ENCODE measurements at places on chromosomes 11 and 22. TPM values are rescaled to one million over a fixed set of nuclear protein-coding genes. Genes with fewer than 3 reads are reported as not detected.

DNA sequence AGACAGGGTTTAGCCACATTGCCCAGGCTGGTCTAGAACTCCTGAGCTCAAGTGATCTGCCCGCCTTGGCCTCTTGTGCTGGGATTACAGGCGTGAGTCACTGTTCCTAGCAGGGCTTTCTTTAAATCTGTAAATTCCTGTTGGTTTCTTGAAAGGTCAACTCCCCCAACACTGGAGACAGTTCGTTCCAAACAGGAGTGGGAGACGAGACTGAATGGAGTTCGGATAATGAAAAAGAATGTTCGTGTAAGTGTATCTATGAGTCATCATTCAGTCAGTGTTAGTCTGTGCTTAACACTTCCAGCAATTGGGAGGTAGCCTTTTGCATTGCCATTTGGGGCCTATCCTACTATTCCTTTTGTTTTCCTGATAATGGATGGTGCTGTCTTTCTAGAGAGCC, 10.0 kb upstream of the BACE1-AS start:
- DNase-seq, result no peak

The MIOX gene
- 1.2 TPM for total RNA-seq

The PNPLA5 gene
- not detected for total RNA-seq

- DNase-seq, result no peak
Observed at GRCh38 chr11:34613552-34614056, 7.3 kb upstream of the EHF start.

The SWAP70 gene
- 14.9 TPM for total RNA-seq

The VSIG2 gene
- 0.80 TPM for total RNA-seq

DNA sequence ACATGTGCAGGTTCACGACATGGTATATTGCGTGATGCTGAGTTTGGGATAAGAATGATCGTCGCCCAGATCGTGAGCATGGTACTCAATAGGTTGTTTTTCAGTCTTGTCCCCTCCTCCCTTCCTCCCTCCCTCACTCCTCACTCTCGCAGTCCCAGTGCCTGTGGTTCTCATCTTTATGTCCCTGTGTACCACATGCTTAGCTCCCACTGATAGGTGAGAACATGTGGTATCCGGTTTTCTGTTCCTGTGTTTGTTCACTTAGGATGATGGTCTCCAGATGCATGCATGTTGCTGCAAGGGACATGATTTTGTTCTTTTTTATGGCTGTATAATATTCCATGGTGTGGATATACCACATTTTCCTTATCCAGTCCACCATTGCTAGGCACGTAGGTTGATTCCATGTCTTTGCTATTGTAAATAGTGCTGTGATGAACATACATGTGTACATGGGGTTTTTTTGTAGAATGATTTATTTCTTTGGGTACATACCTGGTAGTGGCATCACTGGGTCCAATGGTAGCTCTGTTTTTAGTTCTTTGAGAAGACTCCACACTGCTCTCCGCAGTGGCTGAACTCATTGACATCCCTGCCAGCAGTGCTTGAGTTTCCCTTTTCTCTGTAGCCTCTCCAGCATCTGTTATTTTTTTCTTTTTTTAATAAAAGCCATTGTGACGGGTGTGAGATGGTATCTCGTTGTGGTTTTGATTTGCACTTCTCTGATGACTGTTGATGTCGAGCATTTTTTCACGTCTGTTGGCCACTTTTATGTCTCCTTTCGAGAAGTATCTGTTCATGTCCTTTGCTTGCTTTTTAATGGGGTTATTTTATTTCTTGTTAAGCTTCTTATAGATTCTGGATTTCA, 16.4 kb downstream of the ZBED4 start:
- DNase-seq, result no peak

- no peak for DNase-seq
Observed at GRCh38 chr22:19686946-19687345, 27.4 kb upstream of the SEPTIN5 start.

The MAJIN gene
- total RNA-seq, result not detected

The DAGLA gene
- 3.9 TPM for total RNA-seq

DNA sequence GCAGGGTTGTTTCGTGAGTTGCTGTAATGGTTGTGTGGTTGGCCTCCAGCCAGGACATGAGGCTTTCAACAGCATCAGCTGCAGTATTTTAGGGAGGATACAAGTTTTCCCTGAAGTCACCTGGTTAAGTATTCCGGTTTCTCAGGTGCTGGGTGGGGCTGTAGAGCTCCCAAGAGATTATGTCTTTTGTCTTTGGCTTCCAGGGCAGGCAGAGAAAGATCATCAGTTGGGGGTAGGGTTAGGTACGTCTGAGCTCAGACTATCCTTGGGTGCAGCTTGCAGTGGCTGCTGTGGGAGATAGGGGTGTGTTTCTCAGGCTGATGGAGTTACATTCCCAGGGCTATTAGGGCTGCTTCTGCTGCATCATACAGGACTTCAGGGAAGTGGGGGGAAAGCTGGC, 47.5 kb upstream of the MRGPRX1 start:
- DNase-seq, result no peak

GRCh38 chr11:64911689-64912088, 5.3 kb downstream of the ATG2A start:
- no peak for DNase-seq

The KCNK4 gene
- total RNA-seq, result not detected

DNA sequence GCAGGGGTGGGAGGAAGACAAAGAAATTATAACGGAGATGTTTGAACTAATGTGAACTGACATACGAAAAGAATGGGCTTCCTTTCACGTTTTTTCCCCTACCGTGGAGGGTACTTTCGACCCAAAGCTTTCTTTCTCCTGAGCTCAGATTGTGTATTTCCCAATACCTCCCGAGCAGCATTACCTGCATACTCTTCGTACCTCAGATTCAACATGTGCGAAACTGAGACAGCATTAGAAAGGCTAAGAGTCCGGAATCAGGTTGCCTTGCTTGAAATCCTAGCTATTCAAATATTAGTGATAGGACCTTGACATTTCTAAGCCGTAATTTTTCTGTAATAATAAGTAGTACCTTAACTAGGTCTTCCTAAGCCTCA, 778 bp upstream of the PAK1 start:
- DNase-seq, result no peak

DNA sequence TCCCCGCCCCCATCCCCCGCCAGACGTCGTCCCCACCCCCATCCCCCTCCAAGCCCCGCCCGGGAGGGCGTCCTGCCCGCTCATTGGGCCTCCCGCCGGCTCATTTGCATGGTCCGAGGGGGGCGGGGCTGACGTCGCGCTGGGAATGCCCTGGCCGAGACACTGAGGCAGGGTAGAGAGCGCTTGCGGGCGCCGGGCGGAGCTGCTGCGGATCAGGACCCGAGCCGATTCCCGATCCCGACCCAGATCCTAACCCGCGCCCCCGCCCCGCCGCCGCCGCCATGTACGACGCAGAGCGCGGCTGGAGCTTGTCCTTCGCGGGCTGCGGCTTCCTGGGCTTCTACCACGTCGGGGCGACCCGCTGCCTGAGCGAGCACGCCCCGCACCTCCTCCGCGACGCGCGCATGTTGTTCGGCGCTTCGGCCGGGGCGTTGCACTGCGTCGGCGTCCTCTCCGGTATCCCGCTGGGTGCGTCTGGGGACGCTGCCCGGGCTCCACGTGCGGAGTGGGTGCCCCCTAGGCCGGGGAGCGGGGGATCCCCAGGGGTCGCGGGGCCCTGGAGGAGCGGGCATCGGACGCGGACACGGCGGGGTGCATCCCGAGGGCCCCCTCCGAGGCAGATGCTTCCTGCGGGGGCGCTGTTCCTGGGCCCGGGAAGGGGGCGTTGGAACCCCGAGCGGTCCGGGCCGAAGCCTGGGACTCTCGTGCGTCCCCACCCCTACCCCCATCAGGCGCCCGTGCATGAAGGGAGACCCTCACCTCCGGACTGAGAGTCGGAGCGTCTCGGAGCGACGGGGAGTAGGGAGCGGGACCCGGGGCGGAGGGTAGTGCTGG, at the start of gene PNPLA3:
Gene PNPLA3 (plus strand): TSS at position 175 of the 834 bp plus-strand sequence. CDS start 107 bp downstream, at position 282.
- DNase-seq, result peak; percentile 77

DNA sequence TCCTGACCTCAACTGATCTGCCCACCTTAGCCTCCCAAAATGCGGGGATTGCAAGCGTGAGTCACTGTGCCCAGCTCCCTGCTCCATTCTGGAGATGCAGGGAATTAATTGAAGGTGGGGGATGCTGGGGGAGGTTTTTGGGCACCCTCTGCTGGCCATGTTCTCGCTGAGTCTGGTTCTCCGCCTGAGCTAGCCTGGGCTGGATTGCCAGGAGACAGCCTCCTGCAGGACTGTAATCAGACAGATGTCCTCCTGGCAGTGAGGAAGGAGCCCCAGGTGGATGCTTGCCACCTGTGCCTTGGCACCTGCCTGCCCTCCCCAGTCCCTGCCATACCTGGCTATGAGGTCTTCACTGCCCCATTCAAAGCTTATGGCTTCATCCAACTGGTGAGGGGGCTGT, 5.4 kb downstream of the MTFP1 start:
- DNase-seq, result no peak

DNA sequence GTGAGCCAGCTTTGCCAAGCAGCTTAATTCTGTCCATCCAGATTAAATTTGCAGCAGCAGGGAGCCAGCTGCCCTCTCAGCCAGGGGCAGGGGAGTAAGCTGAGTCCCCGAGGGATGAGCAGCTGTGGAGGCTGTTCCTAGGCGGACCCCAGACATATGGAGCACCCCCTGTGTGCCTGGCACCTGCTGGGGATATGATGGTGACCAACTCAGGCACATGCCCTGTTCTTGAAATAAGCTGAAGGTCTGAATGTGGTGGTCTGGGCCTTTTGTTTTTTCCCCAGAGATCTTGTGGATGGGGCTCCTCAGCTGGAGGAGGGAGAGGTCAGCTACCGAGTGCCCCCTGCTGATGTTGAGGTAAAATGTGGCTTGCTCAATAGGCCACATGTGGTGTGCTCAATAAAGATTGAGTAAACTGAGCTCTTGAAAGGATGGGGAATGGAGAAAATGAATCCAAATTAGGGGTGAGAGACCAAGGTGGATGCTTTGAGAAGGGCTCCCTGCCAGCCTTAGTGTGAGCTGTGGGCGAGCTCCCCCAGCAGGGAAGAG, 103.3 kb upstream of the NNMT start:
- DNase-seq, result no peak

- DNase-seq, result no peak
Observed at GRCh38 chr22:38214302-38215056, 12.7 kb downstream of the MAFF start.

GRCh38 chr11:83725728-83726127, 439.6 kb upstream of the CCDC90B start:
- no peak for DNase-seq

- DNase-seq, result no peak
Observed at GRCh38 chr22:48098243-48098920, 1335.9 kb downstream of the TBC1D22A start.

DNA sequence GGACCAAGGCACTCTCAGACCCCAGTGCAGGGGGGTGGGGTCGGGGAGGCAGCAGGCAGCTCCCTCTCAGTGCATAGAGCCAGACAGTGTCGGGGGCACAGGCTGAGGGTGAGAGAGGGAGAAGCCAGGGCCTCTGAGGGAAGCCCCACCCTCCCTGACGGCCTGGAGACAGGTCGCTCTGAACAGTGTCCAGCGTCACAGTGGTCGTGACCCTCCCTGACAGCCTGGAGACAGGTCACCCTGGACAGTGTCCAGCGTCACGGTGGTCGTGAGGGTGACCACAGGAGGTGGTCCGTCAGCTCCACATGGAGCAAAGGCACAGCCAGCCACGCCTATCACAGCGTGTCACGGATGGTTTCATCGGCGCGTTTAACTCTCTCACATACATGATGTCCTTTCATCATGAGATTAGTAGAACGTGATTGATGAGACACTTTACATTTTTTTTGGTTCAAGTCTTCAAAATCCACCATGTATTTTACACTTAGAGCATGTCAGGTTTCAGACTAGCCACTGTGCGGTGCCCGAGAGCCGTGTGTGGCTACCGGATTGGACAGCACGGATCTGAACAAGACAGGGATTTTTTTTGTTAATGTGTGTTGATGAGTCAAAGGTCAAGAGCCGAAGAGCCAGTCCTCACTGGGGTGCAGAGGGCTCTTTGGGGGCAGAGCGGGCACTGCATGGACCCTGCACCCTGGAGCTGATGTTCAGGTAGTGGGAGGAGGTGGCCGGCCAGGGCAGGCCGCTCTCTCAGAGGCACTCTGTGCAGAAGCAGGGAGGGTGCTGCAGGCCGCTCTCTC, 23.9 kb upstream of the PANX2 start:
- peak; percentile 87 for DNase-seq

GRCh38 chr11:34134765-34135164, 29.3 kb downstream of the NAT10 start:
- DNase-seq, result no peak

DNA sequence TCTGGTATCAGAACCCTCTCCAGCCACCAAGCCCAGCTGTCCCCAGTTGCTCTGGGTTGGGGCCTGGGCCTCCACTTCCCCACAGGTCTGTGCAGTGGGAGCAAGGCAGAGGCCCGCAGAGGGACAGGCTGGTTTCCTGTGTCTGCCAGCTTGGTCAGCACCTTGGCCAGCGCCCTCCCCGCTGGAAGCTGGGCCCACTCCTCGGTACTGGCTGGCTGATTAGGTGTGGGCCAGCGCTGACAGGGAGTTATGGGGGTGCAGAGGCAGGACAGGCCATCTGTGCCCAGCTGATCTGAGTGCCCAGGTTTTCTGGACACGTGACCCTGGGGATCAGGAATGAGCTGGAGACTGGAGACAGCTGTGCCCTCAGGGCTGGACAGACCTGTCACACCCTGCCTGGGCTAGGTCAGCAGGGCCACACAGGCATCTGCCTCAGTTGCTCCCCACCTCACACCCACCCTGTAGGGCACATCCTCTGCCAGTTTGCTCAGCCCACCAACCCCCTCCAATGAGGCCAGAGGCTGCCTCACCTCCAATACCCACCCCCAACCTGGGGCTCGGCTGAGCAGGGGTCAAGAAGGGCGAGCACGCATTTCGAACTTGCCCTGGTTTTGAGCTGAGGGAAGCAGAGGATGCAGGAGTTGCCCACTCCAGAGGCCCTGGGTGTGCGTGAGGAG, 175.3 kb downstream of the IGLL1 start:
- peak; percentile 35 for DNase-seq

The ZP1 gene
- not detected for total RNA-seq

- no peak for DNase-seq
Observed at GRCh38 chr22:36292823-36293530, 40.0 kb downstream of the APOL1 start.

The TTC12 gene
- 11.6 TPM for total RNA-seq

The SLC35F2 gene
- 20.3 TPM for total RNA-seq

DNA sequence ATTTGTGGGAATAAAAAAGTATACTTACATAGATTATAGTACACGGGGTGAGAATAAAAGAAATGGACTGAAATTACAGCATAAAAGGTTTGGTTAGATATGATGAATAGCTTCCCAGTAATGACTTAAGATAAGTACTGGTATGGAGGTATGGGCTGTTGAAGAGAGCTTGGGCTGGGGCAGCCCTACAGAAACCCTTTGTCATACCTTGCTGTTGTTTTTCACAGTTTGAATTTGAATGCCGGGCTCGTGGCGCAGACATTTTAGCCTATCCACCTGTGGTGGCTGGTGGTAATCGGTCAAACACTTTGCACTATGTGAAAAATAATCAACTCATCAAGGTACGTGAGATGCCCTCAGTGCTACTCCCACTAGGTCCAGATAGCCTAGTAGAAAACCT, 42.3 kb upstream of the RBX1 start:
- no peak for DNase-seq

The KRTAP5-10 gene
- total RNA-seq, result not detected

- no peak for DNase-seq
Observed at GRCh38 chr22:20404881-20405280, 10.9 kb downstream of the ZNF74 start.

The C11orf98 gene
- total RNA-seq, result 91.8 TPM

The TH gene
- not detected for total RNA-seq

GRCh38 chr22:20782596-20783299, 8.8 kb downstream of the SERPIND1 start:
- DNase-seq, result no peak

The PANX3 gene
- total RNA-seq, result not detected

GRCh38 chr11:110184456-110184855, 91.3 kb downstream of the ZC3H12C start:
- no peak for DNase-seq

Measured in HepG2 (cell line).